ENCODE measurements at places on chromosomes 7 and 10.

DNA sequence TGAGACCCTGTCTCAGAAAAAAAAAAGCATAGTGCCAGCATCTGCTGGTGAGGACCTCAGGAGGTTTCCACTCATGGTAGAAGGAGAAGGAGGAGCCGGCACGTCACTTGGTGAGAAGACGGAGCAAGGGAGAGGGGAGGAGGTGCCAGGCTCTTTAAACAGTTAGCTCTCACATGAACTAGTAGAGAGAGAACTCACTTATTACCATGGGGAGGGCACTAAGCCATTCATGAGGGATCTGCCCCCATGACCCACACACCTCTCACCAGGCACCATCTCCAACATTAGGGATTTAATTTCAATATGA, 62.9 kb upstream of the VKORC1L1 start:
- no peaks in the 10 kb centered on the region for H3K4me1 ChIP-seq
- no peak overlapping the region for H3K4me3 ChIP-seq
- no peaks in the 10 kb centered on the region for H3K36me3 ChIP-seq
- no peak overlapping the region for H3K27ac ChIP-seq
- H3K27me3 ChIP-seq = no peaks in the 10 kb centered on the region
- no peak for DNase-seq

DNA sequence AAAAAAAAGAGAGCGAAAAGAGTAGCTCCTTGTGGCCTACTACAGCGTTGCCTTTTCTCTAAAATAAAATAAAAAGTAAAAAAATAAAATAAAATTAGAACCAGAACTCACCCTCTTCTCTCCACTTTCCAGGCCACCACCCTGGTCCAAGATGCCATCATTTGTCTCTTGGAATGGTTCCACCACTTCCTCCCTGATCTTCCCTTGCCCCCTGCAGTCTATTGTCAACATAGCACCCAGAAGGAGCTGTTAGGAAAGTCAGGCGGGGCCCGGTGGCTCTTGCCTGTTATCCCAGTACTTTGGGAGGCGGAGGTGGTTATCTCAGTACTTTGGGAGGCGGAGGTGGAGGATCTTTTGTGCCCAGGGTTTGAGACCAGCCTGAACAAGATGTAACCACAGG, 7.6 kb upstream of the GRID2IP start:
- H3K36me3 ChIP-seq = no peaks in the 10 kb centered on the region
- no peaks in the 10 kb centered on the region for H3K4me1 ChIP-seq
- no peaks in the 10 kb centered on the region for H3K27me3 ChIP-seq
- no peak for DNase-seq
- no peak overlapping the region for H3K4me3 ChIP-seq

GRCh38 chr10:101595591-101596433, 7.7 kb downstream of the DPCD start:
- H3K27ac ChIP-seq = no peak overlapping the region
- no peaks in the 10 kb centered on the region for H3K4me1 ChIP-seq
- no peaks in the 10 kb centered on the region for H3K36me3 ChIP-seq
- H3K27me3 ChIP-seq = no peaks in the 10 kb centered on the region
- H3K4me3 ChIP-seq = no peak overlapping the region

DNA sequence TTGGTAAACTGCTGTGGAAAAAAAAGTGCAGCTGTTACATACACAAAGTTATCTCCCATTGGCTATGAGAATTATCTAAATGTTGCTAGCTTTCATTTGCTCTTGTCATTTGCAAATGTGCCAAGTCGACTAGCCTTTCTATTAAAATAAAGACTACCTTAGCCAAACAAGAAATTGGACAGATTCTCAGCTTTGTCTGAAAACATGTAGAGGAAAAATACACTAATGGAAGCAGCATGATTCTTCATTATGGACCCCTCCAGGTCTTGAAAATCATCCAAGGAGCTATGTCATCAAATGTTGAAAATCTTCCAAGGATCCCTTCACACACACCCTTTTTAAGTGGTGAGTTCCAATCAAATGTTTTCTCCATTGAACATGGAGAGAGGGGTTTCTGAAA, 237.7 kb downstream of the ETV1 start:
- H3K27ac ChIP-seq = no peak overlapping the region
- no peaks in the 10 kb centered on the region for H3K36me3 ChIP-seq
- no peaks in the 10 kb centered on the region for H3K4me1 ChIP-seq

- peak; percentile 86 for DNase-seq
- H3K4me3 ChIP-seq = peak overlapping the region; percentile 82
Observed at GRCh38 chr10:87093632-87094372, 841 bp downstream of the GLUD1 start.

GRCh38 chr7:82375129-82375528, 68.4 kb downstream of the CACNA2D1 start:
- H3K27ac ChIP-seq = no peak overlapping the region
- no peak for DNase-seq
- H3K36me3 ChIP-seq = no peaks in the 10 kb centered on the region
- no peak overlapping the region for H3K4me3 ChIP-seq
- no peaks in the 10 kb centered on the region for H3K4me1 ChIP-seq

- no peak overlapping the region for H3K27ac ChIP-seq
- no peaks in the 10 kb centered on the region for H3K4me1 ChIP-seq
- no peaks in the 10 kb centered on the region for H3K27me3 ChIP-seq
- H3K4me3 ChIP-seq = no peak overlapping the region
- DNase-seq = no peak
Observed at GRCh38 chr7:45117582-45117981, 6.1 kb upstream of the TBRG4 start.

DNA sequence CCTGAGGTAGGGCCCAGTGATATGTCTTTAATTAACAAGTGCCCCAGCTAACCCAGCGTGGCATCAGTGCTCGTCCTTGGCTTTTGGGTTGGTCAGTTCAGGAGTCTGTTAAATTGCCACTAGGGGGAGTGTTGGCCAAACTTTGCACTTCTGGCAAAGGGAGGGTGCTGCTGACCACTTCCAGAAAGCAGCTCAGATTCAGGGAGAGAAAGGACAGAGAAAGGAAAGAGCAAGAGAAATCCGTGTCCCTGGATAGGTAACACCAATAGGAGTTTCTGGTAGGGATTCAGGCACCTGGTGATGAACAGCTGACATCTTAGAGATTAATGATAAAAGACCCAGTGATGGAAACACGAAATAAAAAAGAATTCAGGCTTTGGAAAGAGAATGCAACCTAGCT, 243.1 kb upstream of the AOAH start:
- no peak for DNase-seq
- H3K4me3 ChIP-seq = no peak overlapping the region
- H3K4me1 ChIP-seq = peaks cover 26% of the 10 kb centered on the region
- H3K27me3 ChIP-seq = no peaks in the 10 kb centered on the region
- no peaks in the 10 kb centered on the region for H3K36me3 ChIP-seq

DNA sequence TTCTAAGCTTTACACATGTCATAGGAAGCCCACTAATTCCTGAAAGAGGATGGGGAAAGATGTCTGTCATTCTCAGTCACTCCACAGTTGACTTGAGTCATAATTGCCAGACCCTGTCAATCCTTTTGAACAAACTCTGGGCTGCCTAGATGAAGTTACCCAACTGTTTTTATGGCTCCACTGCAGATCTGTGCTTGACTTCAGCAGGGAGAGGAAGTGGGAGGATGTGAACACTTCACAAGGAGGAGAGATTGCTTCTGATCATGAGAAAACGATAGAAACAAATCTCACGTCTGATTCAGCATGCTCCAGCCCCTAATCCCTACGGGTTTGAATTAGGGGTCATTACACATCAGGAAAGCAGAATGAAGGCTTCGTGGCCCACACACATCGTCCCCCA, 596.6 kb upstream of the CELF2 start:
- H3K4me1 ChIP-seq = no peaks in the 10 kb centered on the region
- H3K27me3 ChIP-seq = no peaks in the 10 kb centered on the region
- H3K27ac ChIP-seq = no peak overlapping the region
- H3K36me3 ChIP-seq = no peaks in the 10 kb centered on the region
- H3K4me3 ChIP-seq = no peak overlapping the region

- H3K27ac ChIP-seq = no peak overlapping the region
- no peak for DNase-seq
- H3K4me3 ChIP-seq = no peak overlapping the region
- peaks cover 49% of the 10 kb centered on the region for H3K36me3 ChIP-seq
- no peaks in the 10 kb centered on the region for H3K4me1 ChIP-seq
Observed at GRCh38 chr10:70879207-70879606, 9.2 kb downstream of the PCBD1 start.

DNA sequence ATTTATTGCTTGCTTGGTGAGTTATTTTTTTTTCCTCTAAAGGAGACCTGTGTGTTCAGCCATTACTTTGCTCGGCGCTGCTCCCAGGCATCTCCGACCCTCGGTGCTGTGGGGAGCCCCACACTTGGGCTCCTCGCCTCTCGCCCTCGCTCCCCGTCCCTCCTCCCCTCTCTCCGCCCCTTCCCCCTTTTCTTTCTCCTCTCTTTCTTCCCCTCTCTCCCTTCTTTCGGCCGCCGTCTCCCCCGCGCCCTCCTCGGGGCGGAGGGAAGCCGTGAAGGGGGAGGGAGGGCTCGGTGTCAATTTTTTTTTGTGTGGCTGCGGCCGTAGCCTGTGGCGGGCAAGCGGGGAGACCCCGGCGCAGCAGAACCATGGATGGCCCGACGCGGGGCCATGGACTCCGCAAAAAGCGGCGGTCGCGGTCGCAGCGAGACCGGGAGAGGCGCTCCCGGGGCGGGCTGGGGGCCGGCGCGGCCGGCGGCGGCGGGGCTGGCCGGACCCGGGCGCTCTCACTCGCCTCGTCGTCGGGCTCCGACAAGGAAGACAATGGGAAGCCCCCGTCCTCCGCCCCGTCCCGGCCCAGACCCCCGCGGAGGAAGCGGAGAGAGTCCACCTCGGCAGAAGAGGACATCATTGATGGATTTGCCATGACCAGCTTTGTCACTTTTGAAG, 1.1 kb downstream of the AUTS2 start:
- H3K27me3 ChIP-seq = no peaks in the 10 kb centered on the region
- H3K4me1 ChIP-seq = peaks cover 20% of the 10 kb centered on the region
- no peaks in the 10 kb centered on the region for H3K36me3 ChIP-seq
- H3K27ac ChIP-seq = no peak overlapping the region
- peak; percentile 64 for DNase-seq

- no peaks in the 10 kb centered on the region for H3K27me3 ChIP-seq
- no peak overlapping the region for H3K27ac ChIP-seq
- no peaks in the 10 kb centered on the region for H3K4me1 ChIP-seq
- no peak overlapping the region for H3K4me3 ChIP-seq
Observed at GRCh38 chr7:91149341-91150246, 114.6 kb upstream of the FZD1 start.

- H3K27me3 ChIP-seq = no peaks in the 10 kb centered on the region
- DNase-seq = no peak
- H3K4me3 ChIP-seq = no peak overlapping the region
- no peak overlapping the region for H3K27ac ChIP-seq
- H3K4me1 ChIP-seq = no peaks in the 10 kb centered on the region
Observed at GRCh38 chr7:137564677-137565076, 221.1 kb upstream of the PTN start.

- no peak overlapping the region for H3K4me3 ChIP-seq
- no peaks in the 10 kb centered on the region for H3K27me3 ChIP-seq
- no peak overlapping the region for H3K27ac ChIP-seq
- DNase-seq = no peak
- no peaks in the 10 kb centered on the region for H3K4me1 ChIP-seq
Observed at GRCh38 chr7:120254845-120255244, 18.1 kb upstream of the KCND2 start.

- no peak overlapping the region for H3K27ac ChIP-seq
- H3K4me1 ChIP-seq = no peaks in the 10 kb centered on the region
- H3K27me3 ChIP-seq = no peaks in the 10 kb centered on the region
- H3K36me3 ChIP-seq = no peaks in the 10 kb centered on the region
- H3K4me3 ChIP-seq = no peak overlapping the region
Observed at GRCh38 chr10:7534480-7534852, 123.6 kb upstream of the SFMBT2 start.

DNA sequence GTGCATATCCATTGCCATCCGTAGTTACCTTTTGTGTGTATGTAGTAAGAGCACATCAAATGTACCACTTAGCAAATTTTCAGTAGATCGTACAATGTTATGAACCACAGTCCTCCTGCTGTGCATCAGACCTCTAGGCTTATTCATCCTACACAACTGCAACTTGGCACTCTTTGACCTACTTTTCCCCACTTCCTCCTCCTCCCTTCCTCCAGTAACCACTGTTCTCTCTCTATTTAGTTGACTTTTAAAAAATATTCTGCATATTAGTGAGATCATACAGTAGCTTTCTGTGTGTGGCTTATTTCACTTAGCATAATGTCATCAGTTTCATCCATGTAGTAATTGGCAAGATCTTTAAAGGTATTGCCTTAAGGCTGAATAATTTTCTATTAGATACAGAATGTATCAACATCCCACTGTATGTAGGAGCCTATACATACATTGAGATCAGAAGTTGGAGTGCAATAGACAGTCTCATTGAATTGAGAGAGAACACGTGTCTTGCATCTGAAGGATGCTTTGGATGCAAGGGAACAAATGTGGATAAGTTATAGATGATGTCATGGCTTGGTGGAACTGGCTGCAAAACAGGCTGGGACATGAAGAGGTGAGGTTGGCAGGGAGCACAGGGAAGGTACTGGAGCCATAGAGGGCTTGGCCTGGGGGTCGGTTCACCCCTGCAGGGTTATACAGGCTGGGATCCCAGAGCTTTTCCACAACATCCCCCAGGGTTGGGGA, 83.0 kb upstream of the FAM180A start:
- no peaks in the 10 kb centered on the region for H3K4me1 ChIP-seq
- H3K27me3 ChIP-seq = no peaks in the 10 kb centered on the region
- no peak overlapping the region for H3K27ac ChIP-seq
- H3K36me3 ChIP-seq = no peaks in the 10 kb centered on the region
- no peak for DNase-seq

DNA sequence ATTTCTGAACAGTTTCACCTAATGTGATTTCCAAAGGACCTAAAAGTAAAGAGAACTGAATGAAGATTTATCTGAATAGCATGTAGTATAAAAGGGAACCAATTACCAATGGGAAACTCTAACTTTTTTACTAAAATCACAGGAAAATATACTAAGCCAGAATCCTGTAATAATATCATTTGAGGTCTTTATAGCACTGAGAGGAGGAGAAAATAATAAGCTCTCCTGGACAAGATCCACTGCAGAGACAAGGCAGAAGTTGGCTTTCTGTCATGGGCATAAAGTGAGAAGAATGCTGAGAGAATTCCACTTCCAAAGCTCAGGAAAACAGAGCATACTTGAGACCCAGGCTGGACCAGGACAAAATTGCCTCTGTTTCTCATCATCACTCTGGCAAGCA, 1131.4 kb downstream of the SORCS1 start:
- H3K36me3 ChIP-seq = no peaks in the 10 kb centered on the region
- H3K27me3 ChIP-seq = no peaks in the 10 kb centered on the region
- H3K4me1 ChIP-seq = no peaks in the 10 kb centered on the region
- H3K4me3 ChIP-seq = no peak overlapping the region
- no peak for DNase-seq

- H3K4me3 ChIP-seq = no peak overlapping the region
- no peaks in the 10 kb centered on the region for H3K4me1 ChIP-seq
- H3K27ac ChIP-seq = no peak overlapping the region
- no peaks in the 10 kb centered on the region for H3K36me3 ChIP-seq
Observed at GRCh38 chr10:123854498-123854897, 37.1 kb downstream of the CPXM2 start.

GRCh38 chr7:30254717-30255063, 29.7 kb upstream of the ZNRF2 start:
- H3K27me3 ChIP-seq = no peaks in the 10 kb centered on the region
- no peaks in the 10 kb centered on the region for H3K36me3 ChIP-seq
- DNase-seq = no peak
- H3K27ac ChIP-seq = no peak overlapping the region
- H3K4me1 ChIP-seq = peaks cover 13% of the 10 kb centered on the region

- H3K27me3 ChIP-seq = no peaks in the 10 kb centered on the region
- H3K27ac ChIP-seq = no peak overlapping the region
- no peaks in the 10 kb centered on the region for H3K36me3 ChIP-seq
- no peak for DNase-seq
- no peak overlapping the region for H3K4me3 ChIP-seq
Observed at GRCh38 chr10:30398193-30398592, 35.8 kb upstream of the MAP3K8 start.

- no peak overlapping the region for H3K27ac ChIP-seq
- peaks cover 10% of the 10 kb centered on the region for H3K36me3 ChIP-seq
- H3K4me3 ChIP-seq = no peak overlapping the region
- no peak for DNase-seq
Observed at GRCh38 chr10:72132854-72133253, 44.5 kb upstream of the SPOCK2 start.
